ENCODE measurements at places on chromosomes 4 and X.

DNA sequence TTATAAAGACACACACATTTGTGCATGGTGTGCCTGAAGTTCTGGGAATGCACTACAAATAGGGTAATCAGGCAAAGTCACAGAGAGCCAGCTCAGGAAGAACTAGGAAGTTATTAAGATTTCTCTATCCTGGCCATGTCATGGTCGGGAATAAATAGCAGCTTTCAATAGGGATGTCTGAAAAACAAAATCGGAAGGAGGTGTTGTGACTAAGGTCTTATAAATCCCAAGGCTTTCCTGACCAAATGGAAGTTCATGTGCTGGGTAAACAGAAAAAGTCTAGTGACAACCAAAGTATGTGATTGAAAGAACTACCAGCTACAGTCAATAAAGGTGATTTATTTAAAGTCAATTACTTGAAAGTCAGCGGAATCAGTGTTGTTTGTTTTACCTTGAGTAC is 262.5 kb upstream of the HS3ST1 start:
- DNase-seq = no peak

- peak; percentile 88 for DNase-seq
Measured at GRCh38 chr4:74228691-74229640, 71.0 kb downstream of the MTHFD2L start.

GRCh38 chr4:20126906-20127305 is 124.8 kb upstream of the SLIT2 start:
- no peak for DNase-seq

GRCh38 chrX:17822351-17822750 is 38.7 kb downstream of the RAI2 start:
- DNase-seq = no peak

GRCh38 chrX:76148753-76149152 is 24.1 kb upstream of the PBDC1 start:
- DNase-seq = peak; percentile 59

- no peak for DNase-seq
Measured at GRCh38 chr4:54032558-54033135, 31.8 kb downstream of the CHIC2 start.

DNA sequence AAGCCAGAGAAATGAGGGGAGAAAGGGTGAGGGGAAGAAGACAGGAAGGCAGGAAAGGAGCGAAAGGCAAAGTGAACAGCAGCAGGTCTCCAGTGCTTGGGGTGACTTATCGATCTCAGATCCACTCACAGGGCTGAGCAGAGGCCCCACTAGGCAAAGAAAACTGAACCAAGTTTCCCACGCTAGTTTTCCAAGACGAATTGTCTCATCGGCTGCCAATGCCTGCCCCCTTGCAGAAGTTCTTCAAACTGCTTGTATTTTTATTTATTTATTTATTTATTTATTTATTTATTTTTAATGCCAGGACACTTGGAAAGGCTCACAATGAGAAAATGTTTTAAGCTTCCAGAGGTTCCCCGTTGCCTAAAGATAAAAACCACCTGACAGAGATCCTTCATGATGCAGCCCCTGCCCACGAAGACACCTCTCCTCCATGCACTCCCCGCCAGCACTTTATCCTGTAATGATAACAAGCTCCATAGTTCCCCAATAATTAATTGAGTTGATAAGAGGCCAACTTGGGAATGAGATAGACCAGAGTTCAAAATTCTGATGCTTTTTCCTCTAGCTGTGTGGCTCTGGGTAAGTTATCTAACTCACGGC is 43.2 kb downstream of the QDPR start:
- DNase-seq = no peak

DNA sequence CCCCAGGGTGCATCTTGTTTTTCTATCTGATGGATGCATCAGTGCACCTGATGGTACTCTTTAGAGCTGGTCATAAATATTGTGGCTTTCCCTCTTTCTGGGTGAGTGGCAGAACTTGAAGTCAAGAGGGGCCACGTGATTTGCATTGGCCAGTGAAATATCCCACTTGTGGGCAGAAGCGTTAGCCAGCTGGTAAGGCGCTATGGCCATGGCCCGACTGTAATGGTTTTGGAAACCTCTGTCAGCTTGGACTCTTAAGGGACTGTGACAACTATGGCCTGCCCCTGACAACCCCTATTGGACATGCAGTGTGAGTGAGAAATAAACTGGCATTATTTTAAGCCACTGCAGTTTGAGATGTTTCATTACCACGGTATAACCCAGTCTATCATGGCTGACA is 72.8 kb downstream of the SEL1L3 start:
- DNase-seq = no peak

GRCh38 chr4:13980317-13981310 is 353.1 kb upstream of the BOD1L1 start:
- peak; percentile 7 for DNase-seq

DNA sequence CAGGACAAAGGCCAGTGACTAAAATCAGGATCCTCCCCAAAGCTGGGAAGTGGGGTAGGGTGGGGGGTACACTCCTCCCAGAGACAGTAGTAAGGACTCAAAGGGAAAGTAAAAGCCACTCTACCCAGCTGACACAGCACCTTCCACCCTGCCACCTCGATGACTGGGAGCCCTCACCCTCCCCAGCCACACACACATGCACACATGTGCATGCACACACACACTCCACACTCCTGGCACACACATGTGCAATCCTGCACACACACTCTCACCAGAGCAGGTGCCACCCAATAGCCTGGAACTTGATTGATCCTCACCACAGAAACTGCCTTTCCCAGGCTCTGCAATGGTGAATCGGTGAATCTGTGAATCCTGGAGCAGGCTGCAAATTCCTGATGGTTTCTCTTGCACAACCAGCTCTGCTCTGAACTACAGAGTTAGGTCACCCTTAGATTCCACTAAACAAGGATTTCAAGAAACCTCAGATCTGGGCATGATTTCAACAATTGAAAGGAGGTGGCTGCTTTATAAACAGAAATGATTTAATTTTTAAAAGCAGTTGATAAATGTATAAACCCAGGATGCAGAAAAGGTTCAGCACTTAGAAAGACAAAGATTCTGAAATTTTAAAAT is 21.5 kb downstream of the AMOT start:
- no peak for DNase-seq

GRCh38 chr4:55396308-55397125 is 760 bp downstream of the TMEM165 start:
- peak; percentile 20 for DNase-seq

- DNase-seq = no peak
Measured at GRCh38 chrX:19611636-19612376, 96.5 kb upstream of the MAP3K15 start.

- DNase-seq = no peak
Measured at GRCh38 chrX:34631479-34632220, 25.4 kb downstream of the TMEM47 start.

GRCh38 chr4:147843162-147843561 is 111.3 kb downstream of the ARHGAP10 start:
- DNase-seq = peak; percentile 21

- DNase-seq = no peak
Measured at GRCh38 chrX:117973110-117973807, 143.4 kb downstream of the KLHL13 start.

GRCh38 chr4:121072224-121073003 is at the start of gene NDNF:
Gene NDNF, minus strand, starts transcription at chr4:121072535. Its CDS starts 26,698 bp downstream, at chr4:121045837.
- DNase-seq = peak; percentile 70
